ENCODE measurements at places on chromosomes 3 and 15. TPM values are rescaled to one million over a fixed set of nuclear protein-coding genes. Genes with fewer than 3 reads are reported as not detected.

SLC24A1 gene
- 8.7 TPM for total RNA-seq

PODXL2 gene
- 0.72 TPM for total RNA-seq

DPPA2 gene
- total RNA-seq, result not detected

SLC28A2 gene
- total RNA-seq, result not detected

CPN2 gene
- not detected for total RNA-seq

C3orf85 gene
- total RNA-seq, result 2.6 TPM

CYP19A1 gene
- total RNA-seq, result 2.4 TPM

GPR87 gene
- 4.1 TPM for total RNA-seq

TF gene
- total RNA-seq, result 7.9 TPM

SLC22A13 gene
- total RNA-seq, result 0.48 TPM

RGMA gene
- total RNA-seq, result 0.48 TPM

PPARG gene
- total RNA-seq, result 2.9 TPM

GABRG3 gene
- total RNA-seq, result 1.7 TPM

TMEM207 gene
- total RNA-seq, result 1.2 TPM

PLCL2 gene
- 23.6 TPM for total RNA-seq

Measured in umbilical cord (tissue), 2 donors.